ENCODE measurements at places on chromosomes 12 and 14.

DNA sequence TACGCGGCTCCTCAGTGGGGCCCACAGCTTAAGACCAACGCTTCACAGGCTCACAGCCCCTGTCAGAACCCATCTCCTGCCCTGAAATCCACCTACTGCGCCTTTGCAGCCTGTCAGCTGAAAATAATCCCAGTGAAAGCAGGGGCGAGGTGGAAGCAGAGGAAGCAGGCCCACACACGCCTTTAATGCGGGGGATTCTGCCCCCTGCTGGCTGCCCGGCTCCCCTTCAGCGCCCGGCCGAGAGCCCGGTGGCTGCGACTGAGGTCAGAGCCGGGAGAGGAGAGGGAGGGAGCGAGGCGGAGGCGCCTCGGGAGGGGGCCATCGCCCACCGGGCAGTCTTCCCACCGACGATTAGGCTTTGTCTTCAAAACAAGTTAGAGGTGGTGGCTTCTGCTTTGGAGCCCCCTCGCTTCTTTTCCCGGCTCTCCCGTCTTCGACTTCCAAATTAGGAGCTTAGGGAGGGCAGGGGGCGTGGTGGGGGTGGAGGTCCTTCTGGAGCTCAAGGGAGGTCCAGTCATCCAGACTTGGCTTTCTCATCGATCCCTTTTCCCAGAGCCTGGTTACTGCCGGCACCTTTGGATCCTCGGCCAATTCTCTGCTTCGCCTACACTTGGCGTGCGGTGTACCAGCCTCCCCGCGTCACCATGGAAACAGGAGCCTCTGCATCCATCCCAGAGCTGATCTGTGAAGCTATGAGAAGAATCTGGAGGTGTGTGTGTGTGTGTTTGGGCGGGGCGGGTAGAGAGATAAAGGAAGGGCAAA lies 25.2 kb upstream of the RND1 start:
- DNase-seq, result peak; percentile 87

DNA sequence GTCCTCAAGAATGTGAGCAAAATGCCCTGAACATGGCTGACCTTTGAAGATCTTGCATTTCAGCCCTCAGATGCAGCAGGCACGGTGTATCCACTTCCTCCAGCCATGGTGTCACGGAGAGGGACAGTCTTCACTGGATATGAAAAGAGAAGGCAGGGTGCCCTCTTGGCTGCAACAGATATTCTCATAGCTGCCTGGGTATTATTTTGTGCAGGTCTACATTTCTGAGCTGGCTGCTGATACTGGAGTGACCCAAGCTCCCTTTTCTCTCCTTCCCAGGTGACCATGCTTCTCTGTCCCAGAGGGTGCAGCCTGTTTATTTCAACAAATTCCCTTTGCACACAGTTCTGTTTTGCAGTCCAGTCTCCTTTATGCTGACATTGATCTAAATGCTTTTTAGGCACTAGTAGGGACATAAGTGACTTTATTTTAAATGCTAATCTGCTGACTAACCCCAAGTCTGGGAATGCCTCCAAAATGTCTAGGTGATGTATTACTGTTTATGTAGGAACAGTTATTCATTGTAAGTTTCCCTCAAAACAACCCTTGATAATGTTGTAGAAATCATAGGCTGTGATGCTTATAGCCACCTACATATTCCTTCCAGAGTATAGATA lies 17.4 kb upstream of the PYGL start:
- DNase-seq, result peak; percentile 91

- DNase-seq, result no peak
These were observed 287.0 kb downstream of the PCNX1 start for GRCh38 chr14:71194251-71194650.

DNA sequence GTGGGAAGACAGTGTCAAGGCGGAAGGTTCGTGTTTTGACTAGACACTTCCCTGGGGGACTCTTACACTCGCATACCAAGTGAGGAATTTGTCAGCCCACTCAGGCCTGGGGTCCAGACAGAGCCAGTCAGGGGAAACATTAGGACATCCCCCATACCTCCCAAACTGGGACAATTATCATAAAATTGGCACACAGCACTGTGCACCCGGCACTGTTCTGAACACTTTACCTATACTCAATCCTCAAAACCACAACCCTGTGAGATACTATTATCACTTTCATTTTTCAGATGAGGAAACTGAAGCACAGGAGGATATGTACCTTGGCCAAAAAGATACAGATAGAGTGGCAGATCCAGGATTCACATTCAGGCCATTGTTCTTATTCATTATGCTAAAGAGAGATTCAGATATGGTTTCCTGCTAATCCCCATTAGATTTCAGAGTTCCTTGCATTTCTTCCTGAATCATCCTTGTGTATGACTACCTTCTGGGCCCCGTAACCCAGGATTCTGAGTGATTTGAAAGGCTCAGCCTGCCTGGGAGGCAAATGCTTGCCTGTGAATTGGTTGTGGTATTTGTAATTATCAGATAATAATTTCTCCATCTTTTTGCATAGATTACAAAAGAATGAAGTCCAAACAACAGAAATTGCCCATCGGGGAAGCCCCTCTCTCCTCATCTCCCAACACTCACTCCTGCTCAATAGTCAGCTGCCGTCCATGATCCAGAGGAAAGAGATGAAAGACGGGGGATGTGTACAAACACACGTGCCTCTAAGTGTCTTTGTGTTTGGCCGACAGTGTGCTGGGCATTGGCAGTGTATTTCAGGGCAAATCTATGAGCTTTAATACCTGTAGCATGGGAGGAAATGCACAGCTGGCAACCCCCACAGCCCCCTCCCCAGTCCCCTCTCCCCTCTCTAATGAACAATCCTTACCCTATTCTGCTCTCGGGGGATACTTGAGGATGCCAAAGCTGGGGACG lies 4.6 kb downstream of the TAC3 start:
- no peak for DNase-seq

- DNase-seq, result no peak
These were observed 46.3 kb upstream of the ATXN7L3B start for GRCh38 chr12:74491374-74491773.

GRCh38 chr12:9064201-9064814 lies 51.4 kb downstream of the A2M start:
- peak; percentile 81 for DNase-seq

- DNase-seq, result peak; percentile 22
These were observed 24.7 kb downstream of the NCKAP1L start for GRCh38 chr12:54522243-54522642.
